Thymus (tissue), 14 donors: ENCODE measurements at places on chromosomes 12 and 14. TPM values are rescaled to one million over a fixed set of nuclear protein-coding genes. Genes with fewer than 3 reads are reported as not detected.

RTN1 gene
- 1.9 TPM for total RNA-seq

TESPA1 gene
- 66.9 TPM for total RNA-seq

AMDHD1 gene
- total RNA-seq = 0.52 TPM

GRCh38 chr14:35758523-35759129 is 50.5 kb downstream of the RALGAPA1 start:
- no peaks in the 10 kb centered on the region for H3K27me3 ChIP-seq
- no peak overlapping the region for H3K27ac ChIP-seq
- no peak overlapping the region for H3K4me3 ChIP-seq
- H3K36me3 ChIP-seq = peaks cover 12% of the 10 kb centered on the region
- no peak for DNase-seq

GRCh38 chr12:23630524-23630923 is 318.9 kb downstream of the SOX5 start:
- H3K27ac ChIP-seq = no peak overlapping the region
- no peaks in the 10 kb centered on the region for H3K27me3 ChIP-seq
- DNase-seq = no peak

- H3K27ac ChIP-seq = no peak overlapping the region
- no peaks in the 10 kb centered on the region for H3K27me3 ChIP-seq
- no peaks in the 10 kb centered on the region for H3K36me3 ChIP-seq
- H3K4me3 ChIP-seq = no peak overlapping the region
Observed at GRCh38 chr12:4960030-4960429, 50.3 kb downstream of the KCNA1 start.

- H3K27me3 ChIP-seq = no peaks in the 10 kb centered on the region
- no peak overlapping the region for H3K4me3 ChIP-seq
Observed at GRCh38 chr14:66530526-66530925, 22.6 kb downstream of the GPHN start.

DNA sequence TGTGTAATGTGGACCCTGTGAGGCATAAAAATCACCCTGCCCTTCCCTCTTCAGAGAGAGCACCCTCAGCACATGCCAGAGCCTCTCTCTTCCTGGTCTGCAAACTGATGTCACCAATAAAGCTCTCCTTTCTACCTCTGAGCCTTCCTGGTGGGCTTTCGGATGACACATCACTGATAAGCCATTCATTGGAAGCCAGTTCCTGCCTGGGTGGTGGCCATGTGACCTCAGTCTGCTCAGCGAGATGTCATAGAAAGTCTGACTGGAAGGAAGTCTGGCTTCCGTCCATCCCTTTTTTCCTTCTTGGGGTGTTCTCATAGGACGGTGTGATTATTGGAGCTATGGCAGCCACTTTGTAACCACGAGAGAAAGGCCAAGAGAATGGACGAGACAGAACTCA is 95.7 kb downstream of the PIWIL1 start:
- H3K4me3 ChIP-seq = no peak overlapping the region
- DNase-seq = no peak
- no peaks in the 10 kb centered on the region for H3K27me3 ChIP-seq
- H3K4me1 ChIP-seq = no peaks in the 10 kb centered on the region

GRCh38 chr12:117101953-117102799 is 3.0 kb upstream of the TESC start:
- no peak overlapping the region for H3K4me3 ChIP-seq
- H3K27ac ChIP-seq = no peak overlapping the region
- H3K27me3 ChIP-seq = peaks cover 14% of the 10 kb centered on the region

DNA sequence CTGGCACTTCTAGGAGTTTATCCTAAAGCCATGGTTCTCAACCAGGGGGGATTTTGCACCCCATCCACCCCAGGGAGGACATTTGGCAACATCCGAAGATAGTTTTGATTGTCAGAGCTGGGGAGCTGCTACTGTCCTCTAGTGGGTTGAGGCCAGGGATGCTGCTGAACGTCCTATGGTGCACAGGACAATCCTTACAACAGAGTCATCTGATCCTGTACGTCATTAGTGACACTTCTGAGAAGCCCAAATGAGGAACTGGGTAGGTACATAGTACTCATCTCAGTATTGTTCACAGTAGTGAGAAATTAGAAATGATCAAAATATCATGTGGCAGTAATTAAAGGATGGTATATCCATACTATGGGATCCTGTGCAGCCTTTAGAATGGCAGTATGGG is 185.1 kb downstream of the CHST11 start:
- peaks cover 22% of the 10 kb centered on the region for H3K4me1 ChIP-seq
- no peak for DNase-seq
- no peaks in the 10 kb centered on the region for H3K27me3 ChIP-seq
- H3K36me3 ChIP-seq = peaks cover 2% of the 10 kb centered on the region
- no peak overlapping the region for H3K27ac ChIP-seq
- H3K4me3 ChIP-seq = no peak overlapping the region

GRCh38 chr12:54162741-54163140 is 26.0 kb downstream of the SMUG1 start:
- H3K4me1 ChIP-seq = no peaks in the 10 kb centered on the region
- H3K4me3 ChIP-seq = no peak overlapping the region
- H3K27me3 ChIP-seq = peaks cover 99% of the 10 kb centered on the region
- no peaks in the 10 kb centered on the region for H3K36me3 ChIP-seq

GRCh38 chr14:90630171-90630806 is 185.9 kb downstream of the TTC7B start:
- peaks cover 15% of the 10 kb centered on the region for H3K4me1 ChIP-seq
- no peaks in the 10 kb centered on the region for H3K27me3 ChIP-seq
- no peaks in the 10 kb centered on the region for H3K36me3 ChIP-seq
- no peak overlapping the region for H3K27ac ChIP-seq
- no peak for DNase-seq
- no peak overlapping the region for H3K4me3 ChIP-seq

GRCh38 chr14:89978656-89979055 is 22.9 kb downstream of the TDP1 start:
- H3K36me3 ChIP-seq = peaks cover 42% of the 10 kb centered on the region
- no peak overlapping the region for H3K4me3 ChIP-seq
- no peaks in the 10 kb centered on the region for H3K27me3 ChIP-seq
- H3K27ac ChIP-seq = no peak overlapping the region
- H3K4me1 ChIP-seq = no peaks in the 10 kb centered on the region
